ENCODE measurements at places on chromosomes 11 and 22.
A peak's percentile ranks its signal among the peaks of the same experiment; 100 is the strongest.

- no peak for DNase-seq
Measured at GRCh38 chr11:123191939-123192338, 3.1 kb downstream of the CLMP start.

DNA sequence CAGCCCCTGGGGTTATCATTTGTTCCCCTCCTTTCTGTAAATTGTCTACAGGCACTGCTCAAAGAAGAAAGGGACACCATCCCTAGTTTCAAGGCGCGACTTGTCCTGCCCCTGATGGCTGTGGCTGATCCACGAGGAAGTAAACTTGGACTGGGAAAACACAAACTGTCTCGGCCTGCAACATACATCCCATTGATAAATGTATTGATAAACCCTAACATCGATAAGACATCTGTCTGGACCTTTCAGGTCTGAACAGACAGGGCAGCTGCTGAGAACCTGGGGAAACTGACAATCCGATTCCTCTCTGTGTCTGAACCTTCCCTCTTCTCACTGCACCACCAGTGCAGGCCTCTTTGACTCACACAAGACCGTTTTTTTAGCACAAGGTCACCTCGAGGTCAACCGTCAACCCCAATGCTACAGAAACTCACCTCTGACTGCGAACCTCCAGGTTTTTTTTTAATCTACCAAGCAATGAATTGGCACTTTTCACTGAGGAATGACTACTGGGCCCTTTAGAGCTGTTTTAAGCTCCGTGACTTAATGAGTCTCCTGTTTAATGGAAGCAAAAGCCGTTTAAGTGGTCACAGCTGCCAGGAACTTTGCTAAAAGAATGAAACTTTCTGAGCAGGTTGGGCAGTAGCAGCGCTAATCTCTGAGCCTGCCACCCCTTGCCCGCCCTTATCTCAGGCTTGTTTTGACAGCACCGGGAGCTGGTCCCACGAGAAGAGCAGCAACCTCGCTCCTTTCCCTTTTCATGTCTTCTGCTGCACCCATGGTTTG, 203.8 kb upstream of the TMEM45B start:
- DNase-seq: no peak

- DNase-seq: no peak
Measured at GRCh38 chr22:36021606-36022153, 6.9 kb downstream of the RBFOX2 start.

DNA sequence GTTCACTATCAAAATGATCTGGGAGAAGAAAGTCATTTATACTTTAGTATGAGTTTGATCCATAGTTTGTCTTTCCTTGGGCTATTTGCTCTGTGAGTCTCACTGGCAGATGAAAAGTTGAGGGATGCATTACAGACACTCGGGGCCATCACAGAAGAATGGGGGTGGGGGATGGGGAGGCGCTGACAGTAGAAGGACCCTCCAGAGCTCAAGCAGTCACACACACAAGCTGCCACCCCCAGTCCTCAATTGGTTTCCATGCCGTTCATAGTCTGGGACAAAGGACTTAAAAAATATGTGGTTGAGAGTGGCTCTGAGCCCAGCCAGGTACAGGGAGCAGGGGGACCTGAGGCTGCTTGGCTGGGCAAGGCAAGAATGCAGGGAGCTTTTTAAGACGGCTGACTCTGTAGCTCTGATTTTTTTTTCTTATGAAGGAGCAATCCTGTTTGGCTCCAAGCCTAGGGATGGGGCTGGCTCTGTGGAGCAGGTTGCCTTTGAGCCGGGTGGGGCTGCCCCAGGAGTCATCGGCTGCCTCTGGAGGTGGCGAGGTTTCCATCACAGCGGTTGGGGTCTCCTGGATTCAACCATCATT, 13.3 kb upstream of the ANO1 start:
- DNase-seq: no peak

DNA sequence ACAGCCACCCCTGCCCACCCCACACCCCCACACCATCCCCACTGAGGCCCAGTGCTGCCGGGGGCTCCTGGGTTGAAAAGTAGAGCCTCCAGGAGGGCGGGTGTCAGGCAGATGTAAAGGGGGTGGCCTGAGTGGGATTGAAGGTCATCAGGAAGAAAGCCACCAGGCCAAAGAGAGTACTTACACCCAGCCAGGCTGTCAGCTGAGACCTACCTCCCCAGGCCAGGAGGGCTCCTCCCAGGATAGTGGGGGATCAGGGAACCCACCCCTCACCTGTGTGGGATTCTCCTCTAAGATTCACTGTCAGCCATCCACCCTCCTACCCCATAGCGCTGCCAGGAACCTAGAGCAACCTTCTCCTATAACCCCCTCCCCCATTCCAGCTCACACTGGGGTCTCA, 17.2 kb upstream of the FCHSD2 start:
- no peak for DNase-seq

DNA sequence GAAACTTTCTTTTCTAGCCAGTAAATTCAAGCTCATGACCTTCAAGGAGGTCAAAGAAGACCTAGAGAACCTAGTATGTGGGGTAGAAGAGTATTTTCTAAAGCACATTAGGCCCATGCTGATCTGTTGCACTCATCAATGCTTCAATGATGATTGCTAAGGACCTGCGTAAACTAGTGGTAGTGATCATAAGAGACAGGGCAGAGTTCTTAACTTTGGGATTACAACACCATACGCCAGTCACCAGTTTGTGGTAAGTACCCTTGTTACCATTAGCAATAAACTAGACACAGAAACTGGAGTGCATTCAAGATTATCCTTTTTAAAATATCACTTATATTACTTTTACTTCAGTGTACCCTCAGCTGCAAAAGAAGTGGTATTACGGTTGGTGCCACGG, 490.3 kb downstream of the BUD13 start:
- no peak for DNase-seq

DNA sequence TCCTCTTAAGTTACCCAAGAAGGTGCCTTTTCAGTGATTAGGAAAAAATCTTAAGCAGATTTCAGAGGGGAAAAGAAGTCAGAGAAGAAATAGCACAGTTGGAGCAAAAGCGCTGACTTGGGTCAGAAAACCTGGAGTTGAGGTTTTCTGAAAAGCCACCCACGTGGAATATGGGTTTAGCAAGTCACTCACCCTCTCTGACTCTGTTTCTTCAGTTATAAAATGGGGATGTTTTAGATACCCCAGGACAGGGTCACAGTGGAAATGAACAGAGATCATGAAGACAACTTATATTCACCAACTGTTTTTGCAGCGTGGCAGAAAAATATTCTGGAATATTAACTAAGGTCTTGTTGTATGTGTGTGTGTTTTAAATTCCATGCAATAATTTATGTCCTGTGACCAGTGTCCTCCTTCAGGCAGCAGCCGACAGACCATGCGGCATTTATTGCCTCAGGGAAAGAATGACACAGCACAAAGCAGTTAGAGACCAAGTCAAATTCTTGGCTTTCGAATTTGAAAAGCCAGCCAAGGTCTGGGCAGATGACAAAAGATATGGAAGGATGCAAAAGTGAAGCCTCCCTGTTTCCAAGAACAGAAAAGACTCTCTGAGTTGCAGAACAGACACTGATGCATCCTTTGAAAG, 119.9 kb downstream of the MIAT start:
- DNase-seq: no peak

DNA sequence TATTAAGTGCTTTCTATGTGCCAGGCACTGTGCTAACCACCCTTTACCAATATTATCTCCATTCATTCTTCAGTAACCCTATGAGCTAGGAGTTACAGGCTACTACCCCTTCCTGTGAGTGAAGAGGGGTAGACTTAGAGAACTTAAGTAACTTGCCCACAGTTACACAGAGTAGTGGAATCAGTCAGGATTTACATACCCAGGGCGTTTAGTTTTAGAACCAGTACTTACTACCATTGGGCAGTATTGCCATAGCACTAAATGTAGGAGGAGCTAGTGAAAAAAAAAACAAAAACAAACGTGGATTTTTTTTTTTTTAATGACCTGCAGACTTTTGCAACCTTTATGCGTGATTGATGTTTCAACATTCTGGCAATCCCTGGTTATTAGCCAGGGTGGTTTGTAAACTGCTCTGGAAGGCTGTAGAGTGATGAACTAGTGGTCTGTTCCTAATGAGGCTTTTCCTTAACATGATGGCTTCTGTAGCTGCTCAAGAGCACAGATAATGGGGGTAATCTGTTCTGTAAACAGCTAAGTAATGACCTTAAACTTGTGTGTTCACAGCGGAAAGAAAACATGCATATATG, 11.4 kb downstream of the TBCEL start:
- no peak for DNase-seq

DNA sequence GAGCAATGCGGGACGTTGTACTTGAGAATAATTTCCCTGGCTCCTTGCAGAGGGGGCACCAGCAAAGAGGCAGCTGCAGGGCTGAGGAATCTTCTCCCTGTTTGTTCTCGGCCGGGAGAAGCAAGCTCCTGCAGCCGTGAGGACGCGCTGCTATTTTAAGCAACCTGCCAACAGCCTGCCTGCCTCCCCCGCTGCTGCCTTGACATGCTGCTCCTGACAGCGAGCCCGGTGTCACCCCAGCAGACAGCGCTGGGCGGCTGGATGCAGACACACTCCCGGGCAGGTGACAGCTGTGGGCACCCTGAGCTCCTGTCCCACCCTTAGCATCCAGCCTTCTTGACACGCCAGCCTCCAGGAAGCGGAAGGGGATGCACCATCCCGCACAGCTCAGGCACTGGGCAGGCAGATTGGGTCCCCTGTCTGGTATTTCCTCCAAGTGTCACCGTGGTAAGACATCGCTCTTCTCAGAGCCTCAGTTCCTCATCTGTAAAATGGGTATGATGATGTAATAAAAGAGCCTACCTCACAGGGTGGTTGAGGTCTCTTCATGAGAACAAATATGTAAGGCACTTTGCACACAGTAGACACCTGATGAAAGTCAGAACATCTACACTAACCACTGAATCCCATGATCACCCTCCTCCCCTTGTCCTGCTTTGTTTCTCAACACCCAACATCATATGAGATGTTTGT, 530.6 kb downstream of the MN1 start:
- no peak for DNase-seq

GRCh38 chr11:62152245-62153086, 28.7 kb downstream of the INCENP start:
- no peak for DNase-seq

DNA sequence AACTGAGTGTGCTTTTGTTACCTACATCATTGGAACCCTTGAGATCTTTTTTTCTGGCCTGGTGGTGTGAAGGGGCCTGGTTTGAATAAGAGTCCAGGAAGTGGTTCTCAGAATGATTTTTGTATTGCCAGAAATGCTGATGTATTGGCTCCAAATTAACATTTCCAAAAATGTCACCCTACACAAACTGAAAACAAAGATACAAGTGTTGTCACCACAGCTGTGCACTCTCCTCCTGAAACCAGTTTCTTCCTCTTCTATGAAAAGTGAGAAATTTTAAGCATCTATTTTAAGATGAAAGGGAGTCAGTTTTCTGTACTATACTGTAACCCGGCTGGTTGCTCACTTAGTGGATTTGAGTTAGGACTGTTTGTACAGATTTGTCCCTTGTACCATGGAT, 218.8 kb downstream of the PGR start:
- DNase-seq: no peak

- no peak for DNase-seq
Measured at GRCh38 chr11:115695677-115696364, 191.6 kb upstream of the CADM1 start.

- no peak for DNase-seq
Measured at GRCh38 chr11:73510106-73510505, 87.8 kb downstream of the FAM168A start.

- DNase-seq: peak; percentile 83
Measured at GRCh38 chr22:46674367-46674781, 54.2 kb downstream of the GRAMD4 start.

DNA sequence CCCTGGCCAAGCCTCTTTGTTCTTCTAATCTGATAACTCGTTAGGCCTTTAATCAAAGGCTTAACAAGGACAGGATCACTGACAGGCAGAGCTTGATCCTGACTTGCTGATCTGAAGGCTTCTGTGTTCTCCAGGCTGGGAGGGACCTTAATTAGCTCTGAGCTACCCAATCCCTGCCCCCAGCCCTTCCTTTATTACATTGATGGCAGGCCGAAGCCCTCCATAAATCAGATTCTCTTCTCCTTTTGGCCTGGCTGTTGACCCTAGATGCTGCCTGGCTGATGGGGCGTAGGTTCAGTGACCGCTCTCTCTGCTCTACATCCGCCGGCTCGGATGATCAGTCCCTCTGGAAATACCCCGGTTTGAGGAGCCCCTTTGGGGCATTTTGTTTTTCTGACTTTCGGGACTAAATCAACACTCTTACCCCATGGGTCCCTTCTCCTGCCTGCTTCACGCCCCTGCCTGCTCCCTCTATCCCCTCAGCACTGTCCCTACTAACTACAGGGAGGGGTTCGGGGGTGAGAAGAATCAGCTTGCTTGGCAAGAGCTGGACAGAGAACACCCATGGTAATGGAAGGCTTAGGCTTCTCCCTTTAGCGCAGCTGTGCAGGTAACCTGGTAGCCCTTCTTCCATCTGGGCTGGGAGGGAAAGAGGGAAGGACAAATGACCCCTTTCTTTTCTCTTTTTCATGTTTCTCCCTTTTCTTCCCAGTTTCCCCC, 10.0 kb upstream of the RRM1 start:
- no peak for DNase-seq

DNA sequence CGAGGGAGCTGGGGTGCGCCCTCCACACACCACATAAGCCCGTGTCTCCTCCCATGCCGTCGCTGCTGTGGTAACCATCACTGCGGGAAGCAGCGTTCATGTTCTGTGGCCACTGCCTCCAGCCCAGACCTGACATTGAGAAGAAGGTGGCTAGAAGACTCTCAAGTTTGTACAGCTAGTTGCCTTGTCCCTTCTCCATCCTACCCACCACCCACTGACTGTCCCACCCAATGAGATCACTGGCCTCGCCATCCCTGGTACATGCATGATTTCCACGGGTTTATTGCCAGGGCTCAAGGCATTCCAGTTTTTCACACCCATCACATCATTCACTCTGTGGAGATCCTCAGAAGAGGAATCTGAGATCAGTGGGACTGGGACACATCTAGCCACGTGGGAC, 33.0 kb downstream of the AHNAK start:
- DNase-seq: no peak

- no peak for DNase-seq
Measured at GRCh38 chr11:112806876-112807275, 154.3 kb upstream of the NCAM1 start.

- no peak for DNase-seq
Measured at GRCh38 chr22:24992946-24993345, 40.4 kb downstream of the KIAA1671 start.
